Central memory CD8-positive, alpha-beta T cell (primary cell): ENCODE measurements at places on chromosomes 2 and 18.

- no peak overlapping the region for H3K27ac ChIP-seq
- DNase-seq, result no peak
- H3K27me3 ChIP-seq, result no peaks in the 10 kb centered on the region
- peaks cover 20% of the 10 kb centered on the region for H3K36me3 ChIP-seq
- H3K4me1 ChIP-seq, result no peaks in the 10 kb centered on the region
- H3K4me3 ChIP-seq, result no peak overlapping the region
Measured at GRCh38 chr2:233486778-233487552, 79.6 kb downstream of the USP40 start.

DNA sequence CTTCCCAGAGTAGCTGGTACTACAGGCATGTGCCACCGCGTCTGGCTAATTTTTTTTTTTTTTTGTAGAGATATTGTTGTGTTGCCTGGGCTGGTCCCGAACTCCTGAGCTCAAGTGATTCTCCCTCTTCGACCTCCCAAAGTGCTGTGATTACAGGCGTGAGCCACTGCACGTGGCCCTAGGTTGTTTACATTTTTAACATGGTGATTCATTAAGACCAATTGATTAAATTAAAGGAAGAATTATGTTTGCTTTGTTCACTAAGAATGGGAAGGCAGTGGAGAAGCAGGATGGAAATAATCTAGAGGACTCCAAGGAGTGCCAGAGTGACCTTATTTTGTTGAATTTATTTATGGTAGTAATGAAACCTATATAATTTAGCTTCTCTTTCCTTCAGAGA lies 7.5 kb downstream of the LCLAT1 start:
- H3K4me3 ChIP-seq, result no peak overlapping the region
- H3K27me3 ChIP-seq, result no peaks in the 10 kb centered on the region
- no peak overlapping the region for H3K27ac ChIP-seq
- peaks cover 49% of the 10 kb centered on the region for H3K4me1 ChIP-seq
- no peak for DNase-seq
- H3K36me3 ChIP-seq, result no peaks in the 10 kb centered on the region

DNA sequence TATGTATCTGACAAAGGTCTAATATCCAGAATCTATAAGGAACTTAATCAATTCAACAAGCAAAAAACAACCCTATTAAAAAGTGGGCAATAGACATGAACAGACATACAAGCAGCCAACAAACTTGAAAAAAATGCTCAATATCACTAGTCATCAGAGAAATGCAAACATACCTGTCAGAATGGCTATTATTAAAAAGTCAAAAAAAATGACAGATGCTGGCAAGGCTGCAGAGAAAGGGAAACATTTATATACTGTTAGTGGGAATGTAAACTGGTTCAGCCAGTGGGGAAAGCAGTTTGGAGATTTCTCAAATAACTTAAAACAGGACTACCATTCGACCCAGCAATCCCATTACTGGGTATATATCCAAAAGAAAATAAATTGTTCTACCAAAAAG lies 21.6 kb downstream of the SESTD1 start:
- DNase-seq, result no peak
- no peak overlapping the region for H3K4me3 ChIP-seq
- no peaks in the 10 kb centered on the region for H3K36me3 ChIP-seq
- H3K27ac ChIP-seq, result no peak overlapping the region
- H3K27me3 ChIP-seq, result no peaks in the 10 kb centered on the region

- no peak for DNase-seq
- peaks cover 5% of the 10 kb centered on the region for H3K36me3 ChIP-seq
- H3K27me3 ChIP-seq, result peaks cover 22% of the 10 kb centered on the region
Measured at GRCh38 chr2:230925879-230926765, 1.1 kb upstream of the GPR55 start.

GRCh38 chr2:28142386-28142785 lies 250.3 kb upstream of the FOSL2 start:
- DNase-seq, result no peak
- no peak overlapping the region for H3K4me3 ChIP-seq
- no peaks in the 10 kb centered on the region for H3K36me3 ChIP-seq
- H3K27me3 ChIP-seq, result no peaks in the 10 kb centered on the region
- no peak overlapping the region for H3K27ac ChIP-seq

GRCh38 chr18:5104246-5104645 lies 92.8 kb downstream of the AKAIN1 start:
- H3K36me3 ChIP-seq, result peaks cover 1% of the 10 kb centered on the region
- no peaks in the 10 kb centered on the region for H3K4me1 ChIP-seq
- H3K27ac ChIP-seq, result no peak overlapping the region
- peaks cover 19% of the 10 kb centered on the region for H3K27me3 ChIP-seq
- no peak overlapping the region for H3K4me3 ChIP-seq

GRCh38 chr2:233140077-233140585 lies 80.0 kb downstream of the INPP5D start:
- H3K4me1 ChIP-seq, result peaks cover 50% of the 10 kb centered on the region
- H3K27ac ChIP-seq, result peak overlapping the region; percentile 74
- peaks cover 67% of the 10 kb centered on the region for H3K36me3 ChIP-seq
- H3K27me3 ChIP-seq, result no peaks in the 10 kb centered on the region
- no peak overlapping the region for H3K4me3 ChIP-seq

DNA sequence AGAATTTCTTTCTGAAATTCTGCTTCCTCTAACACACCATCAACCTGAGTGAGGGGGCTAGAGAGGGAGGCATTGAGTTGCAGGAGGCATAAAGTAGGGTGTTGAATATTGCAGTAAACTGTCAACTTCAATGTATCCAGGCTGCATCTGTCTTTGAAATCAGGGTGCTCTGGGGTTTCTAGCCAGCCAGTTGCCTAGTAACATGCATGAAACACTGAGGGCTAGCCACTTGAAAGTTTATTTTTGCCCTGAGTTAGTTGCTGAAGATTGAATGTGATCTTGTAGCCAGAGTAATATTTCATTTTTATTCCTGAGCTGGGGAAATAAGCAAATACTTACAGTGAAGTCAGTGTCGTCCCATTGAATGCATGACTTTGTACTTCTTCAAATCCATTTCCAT lies 41.9 kb downstream of the LHCGR start:
- no peak for DNase-seq
- H3K4me3 ChIP-seq, result no peak overlapping the region
- no peaks in the 10 kb centered on the region for H3K36me3 ChIP-seq
- H3K27me3 ChIP-seq, result peaks cover 41% of the 10 kb centered on the region
- no peaks in the 10 kb centered on the region for H3K4me1 ChIP-seq
- H3K27ac ChIP-seq, result no peak overlapping the region

DNA sequence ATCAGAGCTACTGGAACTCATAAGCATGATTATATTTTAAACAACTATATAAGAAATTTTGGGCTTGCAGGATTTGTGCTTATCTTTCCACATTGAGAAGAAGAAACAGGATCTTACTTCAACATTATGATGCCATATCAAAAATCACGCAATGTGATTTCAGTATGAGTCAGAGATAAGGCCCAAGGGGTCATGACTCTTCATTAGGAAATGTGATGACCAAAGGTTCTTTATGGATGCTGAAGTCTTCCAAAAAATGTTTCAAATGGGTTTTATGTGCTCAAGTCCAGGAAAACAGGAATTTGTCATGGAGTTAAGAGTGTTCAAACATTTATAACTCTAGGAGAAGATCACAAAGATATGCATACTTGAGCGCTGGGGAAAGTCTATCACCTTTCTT lies 7.8 kb upstream of the SERPINB2 start:
- no peak for DNase-seq
- H3K36me3 ChIP-seq, result no peaks in the 10 kb centered on the region
- H3K4me3 ChIP-seq, result no peak overlapping the region
- no peak overlapping the region for H3K27ac ChIP-seq
- no peaks in the 10 kb centered on the region for H3K4me1 ChIP-seq
- peaks cover 30% of the 10 kb centered on the region for H3K27me3 ChIP-seq

GRCh38 chr2:88574445-88574844 lies 52.8 kb downstream of the EIF2AK3 start:
- DNase-seq, result no peak
- peak overlapping the region; percentile 18 for H3K27ac ChIP-seq
- H3K27me3 ChIP-seq, result no peaks in the 10 kb centered on the region
- peaks cover 52% of the 10 kb centered on the region for H3K36me3 ChIP-seq
- H3K4me3 ChIP-seq, result no peak overlapping the region
- H3K4me1 ChIP-seq, result peaks cover 16% of the 10 kb centered on the region

DNA sequence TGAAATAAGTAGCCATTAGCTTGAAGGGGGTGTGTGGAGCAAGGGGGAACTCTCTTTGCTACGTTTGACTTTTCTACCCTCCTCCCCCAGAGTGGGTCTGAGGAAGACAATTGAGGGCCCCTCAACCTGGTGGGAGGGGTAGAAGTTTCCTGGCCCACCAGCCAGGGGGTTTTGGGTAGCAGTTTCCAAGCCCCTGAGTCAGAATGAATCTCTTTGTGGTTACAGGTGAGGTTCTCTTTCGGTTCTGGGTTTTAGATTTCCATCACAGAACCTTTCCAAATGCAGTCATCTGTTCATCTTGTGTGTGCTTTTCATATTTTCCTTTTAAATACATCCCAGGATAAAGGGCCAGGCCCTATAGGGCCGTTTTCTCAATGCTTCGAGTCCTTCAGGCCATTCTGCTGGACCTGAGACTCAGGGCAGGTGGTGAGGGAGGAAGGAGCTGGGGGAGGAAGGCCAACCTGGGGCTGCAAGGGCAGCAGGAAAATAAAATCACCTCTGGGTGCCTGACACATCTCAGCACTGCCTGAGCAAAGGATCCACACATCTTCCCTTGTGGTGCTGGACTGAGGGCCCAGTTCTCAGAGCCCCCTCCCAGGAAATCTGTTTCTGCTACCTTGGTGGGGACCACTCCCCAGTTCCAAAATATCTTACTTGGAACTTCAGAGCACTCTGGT lies 4.7 kb downstream of the LBH start:
- H3K27me3 ChIP-seq, result no peaks in the 10 kb centered on the region
- H3K36me3 ChIP-seq, result peaks cover 68% of the 10 kb centered on the region
- peak overlapping the region; percentile 83 for H3K27ac ChIP-seq
- peaks cover 77% of the 10 kb centered on the region for H3K4me1 ChIP-seq
